ENCODE measurements at places on chromosomes 11 and 22. TPM values are rescaled to one million over a fixed set of nuclear protein-coding genes. Genes with fewer than 3 reads are reported as not detected.

The SLC25A45 gene
- 4.1 TPM for total RNA-seq

The POLA2 gene
- total RNA-seq = 6.2 TPM

The OR51I1 gene
- not detected for total RNA-seq

The KRTAP5-7 gene
- 0.59 TPM for total RNA-seq

The HSPB2 gene
- 2.1 TPM for total RNA-seq

The MMP8 gene
- total RNA-seq = under 0.01 TPM

The ALG9 gene
- 36.8 TPM for total RNA-seq

The FAM180B gene
- not detected for total RNA-seq

All from osteoblast (primary cell).